ENCODE measurements at places on chromosomes 7 and 10.

- peak; percentile 75 for DNase-seq
Observed at GRCh38 chr7:99860281-99861127, 16.3 kb downstream of the OR2AE1 start.

DNA sequence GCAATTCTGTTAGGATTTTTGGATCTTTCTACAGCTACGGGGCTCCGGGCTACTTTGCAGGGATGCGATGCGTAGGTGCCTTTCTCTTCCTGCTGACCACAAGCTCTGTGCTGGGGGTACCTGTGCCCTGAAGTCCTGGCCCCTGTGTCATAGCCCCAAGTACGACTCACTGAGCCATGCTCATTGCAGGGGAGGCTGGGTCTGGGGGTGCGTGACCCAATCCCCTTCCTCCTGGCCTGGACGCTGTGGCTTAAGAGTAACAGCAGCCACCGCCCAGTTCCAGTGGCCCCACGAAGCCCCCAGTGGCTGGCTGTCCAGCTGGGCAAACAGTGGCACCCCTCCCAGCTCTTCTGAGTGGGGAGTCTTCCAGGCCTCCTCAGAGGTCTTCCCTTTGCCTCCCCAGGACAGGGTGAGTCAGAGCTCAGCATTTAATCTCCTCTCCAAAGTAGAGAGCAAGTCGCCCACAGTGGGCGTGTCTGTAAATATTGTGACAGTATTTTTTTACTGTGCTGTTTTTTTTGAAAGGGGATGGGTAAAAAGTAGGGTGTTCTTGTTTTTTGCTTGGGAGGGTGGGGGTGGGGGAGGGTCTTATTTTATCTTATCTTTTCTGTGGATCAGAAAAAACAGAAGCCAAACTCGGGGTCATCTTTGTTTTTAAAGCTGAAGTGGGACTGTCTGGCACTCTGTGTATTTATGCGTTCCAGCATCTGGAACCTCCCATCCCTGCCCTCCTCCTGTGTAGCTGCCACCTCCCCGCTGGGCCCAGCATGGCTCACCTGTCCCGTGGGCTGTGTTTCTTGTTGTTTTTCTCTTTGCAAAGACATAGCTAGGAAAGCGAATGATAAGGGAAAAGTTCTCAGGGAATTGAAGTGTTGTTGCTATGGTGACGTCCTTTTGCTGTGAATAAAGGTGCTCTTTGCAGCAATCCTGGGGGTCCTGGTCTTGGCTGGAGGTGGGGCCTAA, 8.2 kb downstream of the LFNG start:
- peak; percentile 85 for DNase-seq

GRCh38 chr7:115292381-115292780, 370.5 kb downstream of the MDFIC start:
- DNase-seq: no peak

DNA sequence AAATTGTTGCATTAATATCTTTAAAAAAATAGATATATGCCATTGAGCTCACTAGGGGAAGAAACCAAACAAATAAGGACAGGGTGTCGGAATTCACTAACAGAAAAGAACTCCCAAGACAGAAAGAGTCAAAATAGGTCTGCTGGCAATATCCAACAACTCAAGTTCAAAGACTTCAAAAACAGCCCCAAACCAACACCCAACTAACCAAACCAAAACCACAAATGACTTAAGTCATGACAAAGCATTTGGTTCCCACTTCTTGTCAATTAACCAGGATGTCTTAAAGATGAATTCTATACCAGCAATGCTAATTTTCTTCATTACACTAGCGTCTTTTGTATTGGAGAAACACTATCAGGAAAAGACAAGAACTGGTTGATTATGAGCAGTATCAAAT, 249.0 kb upstream of the PLXNA4 start:
- DNase-seq: no peak

GRCh38 chr10:75079436-75080083, 31.9 kb upstream of the SAMD8 start:
- DNase-seq: no peak

GRCh38 chr10:5647507-5648240, 18.7 kb downstream of the ASB13 start:
- no peak for DNase-seq

Data from AG08396 (cell line).